Stimulated activated CD4-positive, alpha-beta T cell treated with anti-CD3 and anti-CD28 coated beads, Interleukin-15, amount 100 ng/mL, for 1 hour (primary cell): ENCODE measurements at places on chromosomes 7 and 10.

- no peak for DNase-seq
Measured at GRCh38 chr7:134886353-134887057, 99.8 kb upstream of the AGBL3 start.

DNA sequence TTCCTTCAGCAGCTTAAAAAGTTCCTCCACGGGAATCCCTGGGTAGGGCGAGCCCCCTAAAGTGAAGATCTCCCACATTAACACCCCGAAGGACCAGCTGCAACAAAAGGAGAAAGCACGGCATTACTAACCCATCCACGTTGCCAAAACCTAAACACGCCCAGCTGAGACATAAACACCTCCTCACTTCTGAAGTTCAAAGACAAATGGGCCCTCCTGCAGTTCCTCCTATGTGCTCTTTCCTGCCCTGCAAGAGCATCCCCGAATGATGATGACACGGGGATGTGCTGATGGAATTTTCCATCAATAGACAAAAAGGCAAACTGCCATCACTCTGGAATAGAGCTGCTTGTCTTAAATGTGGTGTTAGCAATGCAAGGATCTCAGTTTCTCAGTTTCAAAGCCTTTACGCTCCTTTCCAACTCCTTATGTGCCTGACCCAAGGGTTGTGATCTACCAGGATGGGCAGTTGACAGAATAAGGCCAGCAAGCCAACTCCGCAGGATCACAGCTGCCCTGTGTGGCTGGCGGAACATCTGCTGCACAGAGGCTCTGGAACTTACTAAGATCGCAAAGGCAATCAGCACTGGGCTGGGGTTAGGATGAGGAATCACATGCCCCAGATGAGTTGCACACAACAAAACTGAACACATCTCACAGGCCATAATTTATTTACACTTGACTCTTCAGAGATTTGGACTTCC is 112.7 kb downstream of the FGFR2 start:
- no peak for DNase-seq

DNA sequence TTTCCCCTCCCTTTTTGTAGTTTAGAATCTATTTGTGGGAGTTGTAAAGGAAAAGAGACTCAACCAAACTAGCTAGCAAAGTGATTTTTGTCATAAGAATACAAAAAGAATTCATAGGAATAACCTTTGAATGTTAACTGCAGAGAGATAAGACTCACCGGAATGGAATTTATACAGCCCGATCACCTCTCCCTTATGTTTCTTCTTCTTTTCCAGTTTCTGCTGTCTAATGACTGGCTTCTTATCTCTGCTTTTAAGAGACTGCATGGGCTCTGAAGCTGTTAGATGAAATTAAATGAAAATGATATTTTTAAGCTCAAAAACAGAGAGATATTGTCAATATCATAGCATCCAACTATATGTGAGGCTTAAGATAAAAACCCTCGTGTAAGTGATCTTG is 1095.9 kb downstream of the REEP3 start:
- DNase-seq, result no peak

GRCh38 chr7:138564365-138564764 is 104.3 kb downstream of the TRIM24 start:
- DNase-seq, result no peak

DNA sequence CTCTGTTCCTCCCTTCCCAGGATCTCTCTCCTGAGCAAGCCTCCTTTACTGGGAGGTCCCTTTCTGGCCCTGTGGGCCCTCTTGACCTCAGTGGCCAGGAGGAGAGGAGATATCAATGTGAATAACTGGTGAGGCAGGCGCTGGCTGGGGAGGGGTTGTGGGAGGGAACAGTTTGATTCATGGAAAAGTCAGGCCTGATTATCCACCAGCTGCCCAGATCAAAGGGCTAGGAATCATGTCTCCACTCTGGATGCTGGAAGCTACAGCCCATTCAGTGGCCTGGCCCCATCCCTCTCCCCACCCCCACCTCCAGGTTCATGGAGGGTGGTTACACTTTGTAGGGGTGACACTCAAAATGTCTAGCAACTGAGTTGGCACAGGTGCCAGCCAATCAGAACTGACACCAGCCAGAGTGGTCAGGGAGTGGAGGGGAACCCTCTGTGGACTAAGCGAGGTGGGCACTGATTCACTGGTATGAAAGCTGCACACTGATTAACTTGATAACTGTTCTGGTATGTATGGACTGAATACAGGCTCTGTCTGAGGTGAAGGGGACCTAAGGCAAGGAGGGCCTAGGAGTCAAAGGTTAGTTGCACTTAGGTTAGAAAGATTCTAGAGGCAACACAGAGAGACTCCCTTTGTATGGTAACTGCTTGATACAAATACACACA is 4.8 kb downstream of the PRRT4 start:
- DNase-seq, result no peak

- DNase-seq, result no peak
Measured at GRCh38 chr10:114706458-114707055, 48.5 kb upstream of the ABLIM1 start.

DNA sequence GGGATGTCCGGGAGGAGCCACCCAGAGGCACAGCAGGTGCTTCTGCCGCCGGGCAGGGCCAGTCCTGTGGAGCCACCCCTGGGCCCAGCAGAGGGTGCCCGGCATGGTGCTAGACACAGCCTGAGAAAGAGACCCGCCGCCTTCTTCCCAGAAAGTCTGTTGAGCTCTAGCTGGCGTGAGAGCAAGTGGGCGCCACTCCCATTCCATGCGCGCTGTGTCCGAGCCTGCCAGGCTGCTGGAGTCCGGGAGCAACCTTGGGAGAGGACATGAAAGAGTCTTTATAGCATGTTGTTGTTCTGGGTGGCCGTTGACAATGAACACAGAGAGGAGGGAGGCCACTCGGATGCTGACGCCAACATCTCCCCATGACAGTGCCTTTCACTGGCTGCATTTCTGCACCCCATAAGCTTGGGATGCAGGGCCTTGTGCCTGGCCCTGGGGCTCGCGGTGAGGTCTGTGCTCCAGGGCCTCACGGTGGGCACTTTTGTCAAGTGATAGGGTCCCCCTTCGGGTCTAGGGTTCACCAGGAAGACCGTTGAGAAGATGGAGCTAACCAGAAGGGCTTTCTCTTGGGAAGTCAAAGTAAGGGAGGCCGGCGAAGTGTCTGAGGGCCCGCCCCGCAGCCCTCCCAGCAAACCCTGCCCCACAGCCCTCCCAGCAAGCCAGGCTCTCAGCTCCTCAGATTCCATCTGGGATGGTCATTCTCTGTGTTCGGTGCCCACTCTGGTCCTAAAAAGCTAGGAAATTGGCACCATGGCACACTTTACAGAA is 47.3 kb downstream of the NKX6-2 start:
- DNase-seq, result no peak

DNA sequence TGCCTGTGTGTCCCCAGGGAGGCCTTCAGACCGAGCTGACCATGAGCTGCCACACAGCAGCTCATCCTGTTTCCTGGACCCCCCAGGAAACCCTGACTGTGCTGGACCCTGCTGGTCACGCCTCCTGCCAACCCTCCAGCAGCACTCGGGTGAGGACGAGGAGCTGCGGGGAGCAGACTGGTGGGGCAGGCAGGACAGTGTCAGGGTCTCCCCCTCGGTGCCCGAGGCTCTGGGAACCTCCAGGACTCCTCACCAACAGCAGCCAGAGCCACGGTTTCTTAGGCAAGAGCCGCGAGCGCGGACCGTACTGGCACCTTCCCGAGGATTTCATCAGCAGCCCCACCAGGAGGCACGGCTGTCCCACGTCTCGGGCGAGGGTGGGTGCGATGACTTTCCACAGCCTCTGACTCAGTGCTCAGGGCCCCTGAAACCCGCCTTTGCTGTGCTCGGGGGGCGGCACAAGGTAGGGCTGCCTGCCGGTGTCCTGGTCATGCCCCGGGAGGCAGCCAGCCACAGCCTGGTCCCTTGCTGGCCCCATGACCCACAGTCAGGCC is 186.9 kb downstream of the ELFN1 start:
- no peak for DNase-seq

DNA sequence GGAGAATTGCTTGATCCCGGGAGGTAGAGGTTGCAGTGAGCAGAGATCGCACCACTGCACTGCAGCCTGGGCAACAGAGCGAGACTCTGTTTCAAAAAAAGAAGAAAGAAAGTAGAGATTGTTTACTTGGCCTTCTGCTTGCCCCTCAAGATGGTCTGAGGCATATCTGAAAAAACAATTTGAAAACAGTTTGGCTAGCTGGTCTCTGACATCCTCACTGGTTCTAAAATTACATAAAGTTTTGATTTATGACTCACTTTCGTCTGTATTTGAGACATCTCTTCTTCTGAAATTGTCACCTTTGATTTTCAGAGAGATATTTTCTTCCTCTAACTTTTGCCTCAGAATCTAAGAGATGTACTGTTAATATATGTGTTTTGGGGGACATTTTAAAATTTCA is 49.6 kb upstream of the HELLS start:
- no peak for DNase-seq

- DNase-seq, result no peak
Measured at GRCh38 chr10:28494420-28494819, 38.5 kb upstream of the WAC start.

DNA sequence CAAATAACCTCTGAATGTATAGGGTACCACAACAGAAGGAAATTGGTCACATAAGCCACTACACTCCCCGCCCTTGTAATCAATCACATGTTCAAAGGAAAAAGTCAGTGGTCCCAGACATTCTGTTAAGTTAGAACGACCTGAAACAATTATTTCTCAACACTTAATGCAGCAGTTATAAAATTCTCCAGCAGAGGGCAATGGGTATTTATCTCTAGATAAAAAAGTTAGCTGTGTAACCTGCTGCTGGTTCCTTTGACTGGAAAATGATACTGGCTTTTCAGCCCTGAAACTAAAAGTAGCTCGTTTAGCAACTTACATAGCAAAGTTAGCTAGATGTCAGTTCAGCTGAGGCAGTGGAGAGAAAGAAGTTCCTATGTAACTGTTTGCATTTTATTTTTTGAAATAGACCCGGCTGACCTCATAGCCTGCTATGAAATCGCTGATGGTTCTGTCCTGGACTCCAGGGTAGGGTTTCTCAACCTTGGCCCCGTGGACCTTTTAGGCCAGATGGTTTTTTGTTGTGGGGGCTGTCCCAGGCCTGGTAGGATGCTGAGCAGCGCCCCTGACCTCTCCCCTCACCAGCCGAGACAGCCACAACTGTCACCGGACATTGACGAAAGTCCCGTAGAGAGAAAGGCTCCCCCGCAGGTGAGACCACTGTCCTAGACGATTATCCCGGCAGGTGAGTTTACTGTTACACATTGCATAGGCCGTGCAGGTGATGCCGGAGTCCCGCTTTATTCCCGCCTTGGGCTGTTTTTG is 40.2 kb upstream of the PROSER2 start:
- DNase-seq, result no peak

- no peak for DNase-seq
Measured at GRCh38 chr10:45592926-45593325, 79.6 kb downstream of the ZFAND4 start.

DNA sequence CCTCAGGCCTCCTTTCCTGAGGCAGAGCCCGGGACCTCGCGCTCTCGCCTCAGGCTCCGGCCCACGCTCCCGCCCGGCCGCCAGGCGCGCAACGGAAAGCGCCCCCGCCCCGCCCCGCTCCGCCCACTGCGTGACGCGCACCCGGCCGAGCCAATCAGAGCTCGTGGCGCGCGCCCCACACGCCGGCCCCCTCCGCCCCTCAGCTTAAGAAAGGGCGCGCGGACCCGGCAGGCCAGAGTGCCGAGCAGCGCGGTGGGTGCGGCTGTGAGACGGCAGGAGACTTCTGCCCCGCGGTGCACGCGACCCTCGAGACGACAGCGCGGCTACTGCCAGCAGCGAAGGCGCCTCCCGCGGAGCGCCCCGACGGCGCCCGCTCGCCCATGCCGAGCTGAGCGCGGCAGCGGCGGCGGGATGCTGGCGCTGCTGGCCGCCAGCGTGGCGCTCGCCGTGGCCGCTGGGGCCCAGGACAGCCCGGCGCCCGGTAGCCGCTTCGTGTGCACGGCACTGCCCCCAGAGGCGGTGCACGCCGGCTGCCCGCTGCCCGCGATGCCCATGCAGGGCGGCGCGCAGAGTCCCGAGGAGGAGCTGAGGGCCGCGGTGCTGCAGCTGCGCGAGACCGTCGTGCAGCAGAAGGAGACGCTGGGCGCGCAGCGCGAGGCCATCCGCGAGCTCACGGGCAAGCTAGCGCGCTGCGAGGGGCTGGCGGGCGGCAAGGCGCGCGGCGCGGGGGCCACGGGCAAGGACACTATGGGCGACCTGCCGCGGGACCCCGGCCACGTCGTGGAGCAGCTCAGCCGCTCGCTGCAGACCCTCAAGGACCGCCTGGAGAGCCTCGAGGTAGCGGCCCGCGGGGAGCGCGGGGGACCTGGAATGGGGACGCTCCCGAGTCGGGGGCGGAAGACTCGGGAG is at the start of gene NPTX2:
Gene NPTX2 (plus strand): TSS at position 235 of the 909 bp plus-strand sequence. CDS start 177 bp downstream, at position 412.
- DNase-seq, result no peak

DNA sequence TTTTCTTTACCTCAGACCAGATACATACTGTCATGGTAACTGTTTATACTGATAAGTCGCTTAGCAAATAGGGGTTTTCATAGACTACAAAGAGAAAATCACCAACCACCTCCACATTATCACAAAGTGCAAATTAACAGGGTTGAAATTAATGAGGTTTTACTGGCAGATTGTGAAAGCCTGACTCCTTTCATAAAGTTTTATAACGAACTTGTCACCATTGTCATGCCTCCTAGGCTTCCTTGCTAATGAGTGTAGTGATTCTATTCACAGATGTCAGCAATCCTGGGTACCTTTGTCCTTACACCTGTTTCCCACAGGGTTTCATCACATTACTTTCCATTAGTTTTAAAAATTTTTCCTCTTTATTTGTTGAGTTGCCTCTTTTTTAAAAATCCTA is 142.3 kb upstream of the PTN start:
- DNase-seq, result no peak
